T1000 (cell line): ENCODE measurements at places on chromosomes 13 and 19.

GRCh38 chr13:40192858-40193257 is 473.6 kb downstream of the FOXO1 start:
- DNase-seq, result no peak

GRCh38 chr13:101714195-101714594 is 261.7 kb downstream of the ITGBL1 start:
- no peak for DNase-seq

DNA sequence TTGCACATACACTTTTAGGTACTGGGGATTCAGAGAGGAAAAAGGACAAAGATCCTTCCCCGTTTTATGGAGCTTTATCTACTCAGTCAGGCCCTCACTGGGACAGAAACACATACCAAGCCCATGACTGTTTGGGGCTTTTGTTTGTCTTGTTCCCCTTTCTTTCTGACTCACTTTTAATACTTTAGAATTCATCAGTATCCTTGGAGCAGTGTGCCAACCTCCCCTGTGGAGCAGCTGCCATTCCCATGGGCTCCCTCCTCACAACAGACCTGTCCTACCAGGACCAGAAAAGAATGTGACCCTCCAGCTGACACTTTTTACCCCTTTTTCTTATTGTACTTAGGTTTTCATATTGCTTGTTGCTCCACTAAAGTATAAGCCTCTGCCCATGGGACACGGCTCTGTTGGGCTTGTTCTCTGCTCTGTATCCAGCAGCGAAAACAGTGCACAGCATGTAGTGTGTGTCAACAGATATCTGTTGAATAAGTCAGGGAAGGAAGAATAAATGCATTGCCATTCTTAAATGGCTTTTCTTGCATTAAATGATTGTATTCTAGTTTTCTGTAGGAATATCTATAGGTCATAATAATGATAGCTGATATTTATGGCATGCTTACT is 431.1 kb downstream of the EFNB2 start:
- DNase-seq, result peak; percentile 52

GRCh38 chr19:34484328-34484727 is 2.8 kb downstream of the WTIP start:
- DNase-seq, result no peak

GRCh38 chr13:33352041-33352440 is 66.5 kb upstream of the STARD13 start:
- DNase-seq, result no peak

DNA sequence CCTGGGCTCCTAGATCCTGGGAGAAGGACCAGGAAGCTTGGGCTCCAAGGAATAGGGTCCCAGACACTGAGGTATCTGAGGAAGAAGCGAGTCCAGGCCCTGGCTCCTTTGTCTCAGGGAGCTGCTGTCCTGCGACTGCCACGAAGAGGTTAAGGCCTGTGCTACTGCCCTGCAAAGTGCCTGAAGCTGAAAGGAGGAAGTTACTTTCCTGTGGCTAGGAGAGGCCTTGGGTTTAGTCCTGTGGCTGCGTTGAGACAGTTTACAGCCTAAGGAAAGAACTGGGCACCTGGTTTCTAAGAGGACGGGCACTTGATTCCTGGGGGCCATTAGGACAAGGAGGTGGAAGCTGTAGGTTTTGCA is 2.8 kb downstream of the MYADM start:
- DNase-seq, result no peak

- DNase-seq, result no peak
These were observed 151.4 kb downstream of the PCCA start for GRCh38 chr13:100240109-100240779.

DNA sequence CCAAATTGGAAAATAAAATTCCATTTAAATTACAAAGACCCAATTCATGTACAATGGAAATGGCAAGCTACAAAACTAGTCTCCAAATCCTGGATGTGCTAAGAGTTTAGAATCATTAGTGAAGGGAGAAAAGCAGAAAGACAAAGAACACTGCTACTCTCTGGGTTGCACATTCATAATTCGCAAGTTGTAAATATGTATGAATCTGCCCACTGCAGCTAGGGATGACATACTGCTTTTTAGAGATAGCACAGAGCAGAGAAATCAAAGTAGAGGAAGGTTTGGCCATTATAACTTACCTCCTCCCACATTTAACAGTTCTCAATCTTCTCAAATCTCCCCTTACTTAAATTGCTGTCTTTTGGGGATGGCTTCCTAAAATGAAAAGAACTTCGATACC is 231.1 kb downstream of the ENOX1 start:
- no peak for DNase-seq

DNA sequence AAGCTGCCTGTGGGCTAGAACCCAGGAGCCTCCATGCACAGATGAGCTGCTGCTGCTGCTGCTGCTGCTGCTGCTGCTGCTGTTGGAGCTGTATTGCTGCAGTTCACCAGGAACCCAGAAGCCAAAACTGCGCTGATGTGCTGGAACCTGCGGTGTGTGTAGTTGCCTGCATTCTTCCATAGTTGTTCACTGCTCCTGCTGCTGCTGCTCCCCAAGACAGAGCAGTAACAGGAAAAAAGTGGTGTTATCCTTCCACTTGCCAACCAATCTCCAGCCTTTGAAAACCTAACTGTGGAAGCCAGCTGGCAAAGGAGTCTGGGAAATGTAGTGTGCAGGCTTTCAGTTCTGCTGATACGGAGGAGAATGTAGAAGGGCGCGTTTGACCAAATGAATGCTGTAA is 37.9 kb downstream of the ARHGAP35 start:
- DNase-seq, result no peak

DNA sequence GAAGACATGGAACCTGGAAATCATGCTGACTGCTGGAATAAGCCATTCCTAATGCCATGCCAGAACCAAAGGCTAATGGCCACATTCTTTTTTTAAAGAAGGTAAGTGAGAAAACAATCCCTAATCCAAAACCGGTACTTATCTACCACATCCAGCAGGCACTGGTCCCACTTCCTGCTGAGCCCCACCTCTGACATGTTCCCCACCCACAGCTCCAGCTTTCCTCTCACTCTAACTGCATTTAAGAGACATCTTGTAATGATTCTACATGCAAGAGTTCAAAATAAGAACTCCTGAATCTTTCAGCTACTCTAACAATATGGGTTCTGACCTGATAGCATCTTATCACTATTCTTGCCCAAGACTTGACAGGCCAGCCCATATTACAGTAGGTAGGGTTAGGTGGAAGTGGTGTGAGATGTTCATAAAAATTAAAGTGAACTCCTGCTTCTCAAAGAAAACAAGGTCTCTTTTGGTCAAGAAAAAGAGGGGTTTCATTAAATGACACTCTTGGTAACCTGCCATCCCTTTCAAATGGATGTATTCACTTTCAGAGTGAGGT is 41.9 kb downstream of the N4BP2L2 start:
- no peak for DNase-seq

GRCh38 chr13:58850161-58850560 is 1218.6 kb downstream of the PCDH17 start:
- no peak for DNase-seq

DNA sequence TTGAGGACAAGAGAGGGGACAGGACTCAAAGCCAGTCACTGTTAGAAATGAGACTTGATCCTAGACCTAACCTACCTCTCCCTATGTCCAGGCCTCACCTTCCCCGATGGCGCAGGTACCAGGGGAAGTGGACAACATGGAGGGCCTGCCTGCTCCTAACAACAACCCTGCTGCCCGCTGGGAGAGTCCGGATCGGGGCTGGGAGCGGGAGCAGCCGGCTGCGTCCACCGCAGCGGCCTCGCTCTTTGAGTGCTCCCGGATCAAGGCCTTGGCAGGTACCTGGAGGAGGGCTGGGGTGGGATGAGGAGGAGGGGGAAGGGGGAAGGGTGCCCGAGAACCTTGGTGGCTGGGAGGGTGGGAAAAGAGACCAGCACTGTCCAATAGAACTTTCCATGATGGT is 5.7 kb downstream of the SPTBN4 start:
- no peak for DNase-seq

GRCh38 chr13:108662528-108662927 is 33.1 kb downstream of the MYO16 start:
- DNase-seq, result no peak

GRCh38 chr19:17797424-17798201 is 2.7 kb downstream of the B3GNT3 start:
- peak; percentile 57 for DNase-seq

DNA sequence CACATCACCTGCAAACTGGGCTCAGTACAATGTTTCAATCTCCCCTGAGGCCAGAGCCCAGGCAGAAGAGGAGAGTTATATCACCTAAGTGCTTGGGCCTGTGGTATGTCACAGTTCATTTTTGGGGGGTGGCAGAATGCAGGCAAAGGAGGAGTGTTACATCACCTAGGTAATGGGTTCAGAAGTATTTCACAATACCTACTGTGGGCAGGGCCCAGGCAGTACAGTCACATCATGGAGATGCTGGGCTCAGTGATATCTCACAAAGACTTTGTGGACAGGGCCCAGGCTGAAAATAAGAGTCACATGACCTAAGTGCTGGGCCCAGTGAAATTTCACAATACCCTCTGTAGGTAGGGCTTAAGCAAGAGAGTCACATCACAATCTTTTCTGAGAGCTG is 12.7 kb upstream of the ZNF728 start:
- DNase-seq, result no peak

DNA sequence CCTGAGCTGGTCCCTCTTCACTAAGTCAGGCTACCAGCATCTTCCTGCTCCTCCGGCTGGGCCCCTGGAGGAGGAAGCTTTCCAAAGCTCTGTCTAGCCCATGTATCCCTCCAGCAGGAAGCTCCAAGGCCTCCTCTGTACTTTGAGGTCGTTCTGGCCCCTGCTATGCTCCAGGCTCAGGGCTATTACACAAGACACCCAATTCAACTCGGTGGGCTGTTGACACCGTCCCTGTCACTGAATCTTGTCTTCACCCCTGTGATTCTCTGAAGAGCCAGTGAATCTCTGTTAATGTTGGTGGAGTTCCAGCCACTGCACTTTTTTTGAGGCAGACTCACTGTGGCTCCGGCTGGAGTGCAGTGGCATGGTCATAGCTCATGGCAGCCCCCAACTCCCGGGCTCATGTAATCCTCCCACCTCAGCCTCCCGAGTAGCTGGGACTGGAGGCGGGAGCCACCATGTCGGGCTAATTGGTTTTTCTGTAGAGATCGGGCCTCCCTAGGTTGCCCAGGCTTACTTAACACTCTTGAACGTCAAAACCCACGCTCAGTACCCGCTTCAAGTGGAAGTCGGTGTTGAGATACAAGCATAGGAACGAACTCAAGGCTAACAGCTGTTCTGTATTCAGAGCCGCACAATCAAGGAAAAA is 512 bp upstream of the REX1BD start:
- DNase-seq, result no peak

- peak; percentile 89 for DNase-seq
These were observed 1.8 kb upstream of the ANGPTL4 start for GRCh38 chr19:8361921-8362793.

DNA sequence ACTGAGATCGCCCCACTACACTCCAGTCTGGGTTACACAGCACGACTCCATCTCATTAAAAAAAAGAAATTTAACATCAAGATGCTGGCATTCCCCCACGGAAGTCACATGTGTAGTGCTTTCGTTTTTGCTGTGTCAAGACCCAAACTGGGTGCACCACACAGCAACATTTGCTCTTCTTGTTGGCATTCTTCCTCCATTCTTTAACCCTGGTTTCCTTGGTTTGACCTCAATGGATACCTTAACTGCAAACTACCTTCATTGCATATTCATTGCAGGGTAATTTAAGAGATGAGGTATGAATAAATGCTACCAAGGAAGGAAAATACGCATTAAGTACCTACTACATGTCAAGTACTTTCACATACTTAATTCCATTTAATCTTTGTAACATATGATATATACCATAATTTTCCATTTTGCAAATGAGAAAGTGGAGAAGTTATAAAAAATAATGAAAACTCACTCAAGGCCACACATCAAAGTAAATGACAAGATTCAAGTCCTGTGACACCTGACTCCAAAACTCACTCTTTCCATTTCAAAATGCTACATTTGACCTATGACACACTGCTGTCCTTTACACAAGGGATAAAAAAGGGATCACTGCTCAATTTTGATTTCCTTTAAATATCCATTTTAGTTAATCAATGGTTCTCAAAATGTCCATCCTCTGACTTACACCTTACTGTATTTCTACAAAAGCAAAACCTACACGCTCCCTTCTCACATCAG is 59.2 kb downstream of the STK24 start:
- DNase-seq, result no peak

- no peak for DNase-seq
These were observed 456.2 kb downstream of the PCDH20 start for GRCh38 chr13:60959427-60959826.

DNA sequence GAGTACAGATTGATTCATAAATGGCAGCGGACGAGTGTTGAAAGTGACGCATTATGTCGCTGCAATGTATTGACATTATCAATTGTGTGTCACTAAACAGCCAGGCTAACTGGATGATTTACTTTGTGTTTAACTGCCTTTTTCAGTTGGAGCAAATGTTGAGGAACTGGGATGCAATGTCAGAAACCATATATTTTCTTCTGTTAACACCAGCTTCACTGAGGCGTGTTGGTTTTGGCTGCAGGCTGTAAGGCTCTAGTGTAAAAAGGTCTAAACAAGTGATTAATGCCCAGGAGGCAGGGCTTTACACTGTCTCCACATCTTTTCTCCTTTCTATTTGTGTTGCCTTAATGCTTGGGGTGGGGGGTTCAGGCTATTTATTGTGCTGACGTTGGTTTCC is 80.1 kb downstream of the GGACT start:
- DNase-seq, result no peak

GRCh38 chr13:112767506-112768471 is 78.0 kb downstream of the ATP11A start:
- no peak for DNase-seq

DNA sequence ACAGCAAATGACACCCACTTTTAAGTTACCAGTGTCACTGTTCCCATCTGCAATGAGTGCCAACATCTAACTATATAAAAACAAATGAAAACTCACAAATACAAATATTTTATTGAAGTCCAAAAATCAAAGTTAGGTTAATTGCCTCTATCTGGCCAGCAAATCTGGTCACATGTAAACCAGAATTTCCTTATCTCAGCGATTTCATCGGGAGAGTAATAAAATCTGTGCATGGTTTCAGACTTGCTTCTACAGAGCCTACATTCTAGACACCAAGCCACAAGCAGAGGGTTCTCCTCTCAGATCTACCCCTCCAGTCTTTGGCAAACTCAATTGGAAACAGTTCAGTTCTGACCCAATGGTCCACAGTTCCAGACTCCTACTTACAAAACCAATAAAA is 189.6 kb downstream of the ABCC4 start:
- DNase-seq, result no peak

DNA sequence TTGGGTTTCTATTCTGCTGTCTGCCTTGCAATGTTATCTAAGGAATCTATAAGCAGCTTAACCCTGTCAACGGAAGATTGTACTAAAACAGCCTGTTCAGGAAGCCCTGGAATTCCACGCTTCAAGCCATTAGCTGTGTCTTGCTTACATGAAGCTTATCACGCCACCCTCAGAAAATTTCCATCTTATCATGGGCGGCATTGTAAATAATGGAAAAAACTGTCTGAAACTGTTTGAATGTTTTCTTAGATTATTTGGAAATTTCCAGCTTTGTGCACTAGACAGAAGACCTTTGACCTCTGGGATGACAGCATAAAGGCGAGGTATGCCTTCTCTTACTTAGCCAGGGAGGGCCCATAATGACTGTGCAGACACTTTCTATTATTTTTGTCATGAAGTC is 319.7 kb downstream of the KCNRG start:
- no peak for DNase-seq

GRCh38 chr13:73693215-73693614 is 441.0 kb downstream of the KLF12 start:
- DNase-seq, result no peak
